ENCODE measurements at places on chromosomes 16 and 17. TPM values are rescaled to one million over a fixed set of nuclear protein-coding genes. Genes with fewer than 3 reads are reported as not detected.

- ATAC-seq, result peak; percentile 56
Observed at GRCh38 chr17:57552114-57552624, 192.9 kb downstream of the CCDC182 start.

GRCh38 chr17:59558953-59559352 lies 6.5 kb upstream of the DHX40 start:
- ATAC-seq, result no peak

GRCh38 chr16:75038036-75038858 lies 39.4 kb downstream of the ZNRF1 start:
- ATAC-seq, result no peak

The ST6GALNAC1 gene
- total RNA-seq, result 0.38 TPM

DNA sequence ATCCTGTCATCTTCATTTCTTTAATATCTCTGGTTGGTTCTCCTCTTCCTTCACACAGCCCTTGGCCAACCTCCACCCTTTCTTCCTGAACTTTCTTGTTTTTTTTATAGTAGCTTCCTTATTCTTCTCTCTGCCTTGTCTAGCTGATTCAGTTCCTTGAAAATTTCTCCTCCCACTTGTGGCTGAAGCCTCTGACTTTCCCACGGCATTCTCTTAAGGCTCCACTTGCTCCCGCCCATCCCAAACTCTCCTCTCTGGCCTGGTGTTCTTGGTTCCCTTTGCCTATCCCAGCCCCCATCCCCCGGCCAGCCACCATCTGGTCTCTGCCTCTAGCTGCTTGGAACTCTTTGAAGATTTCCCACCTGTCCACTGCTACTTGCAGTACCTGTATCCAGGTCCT lies 29.1 kb downstream of the NLRP1 start:
- ATAC-seq, result no peak

The ATP6V0D1 gene
- total RNA-seq, result 81.7 TPM

The ACSM2B gene
- total RNA-seq, result 0.15 TPM

DNA sequence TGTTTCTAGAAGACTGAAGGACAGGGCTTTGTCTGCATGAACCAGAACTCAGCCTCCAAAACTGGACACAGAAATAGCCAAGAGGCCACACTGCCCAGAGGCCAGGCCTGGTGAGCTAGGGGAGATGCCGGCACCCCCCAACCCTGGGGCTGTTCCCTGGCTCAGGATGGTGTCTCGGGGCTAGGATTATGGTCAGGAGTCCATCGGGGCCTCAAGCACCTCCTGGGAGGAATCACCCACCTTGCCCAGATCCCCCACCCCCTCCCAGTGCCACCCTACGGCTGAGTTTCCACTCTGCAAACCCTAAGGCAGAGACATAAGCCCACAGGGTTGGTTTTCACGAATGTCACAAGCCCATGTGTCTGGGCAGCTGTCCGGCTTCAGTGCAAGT lies 37.2 kb downstream of the SLC7A5 start:
- no peak for ATAC-seq

The PRR15L gene
- 0.14 TPM for total RNA-seq

- peak; percentile 60 for ATAC-seq
Observed at GRCh38 chr16:47715442-47716083, 254.4 kb downstream of the PHKB start.

The MYL11 gene
- not detected for total RNA-seq

The CAPNS2 gene
- total RNA-seq, result not detected

The DPEP2 gene
- total RNA-seq, result not detected

- ATAC-seq, result peak; percentile 65
Observed at GRCh38 chr17:11240041-11240840, 772 bp upstream of the SHISA6 start.

DNA sequence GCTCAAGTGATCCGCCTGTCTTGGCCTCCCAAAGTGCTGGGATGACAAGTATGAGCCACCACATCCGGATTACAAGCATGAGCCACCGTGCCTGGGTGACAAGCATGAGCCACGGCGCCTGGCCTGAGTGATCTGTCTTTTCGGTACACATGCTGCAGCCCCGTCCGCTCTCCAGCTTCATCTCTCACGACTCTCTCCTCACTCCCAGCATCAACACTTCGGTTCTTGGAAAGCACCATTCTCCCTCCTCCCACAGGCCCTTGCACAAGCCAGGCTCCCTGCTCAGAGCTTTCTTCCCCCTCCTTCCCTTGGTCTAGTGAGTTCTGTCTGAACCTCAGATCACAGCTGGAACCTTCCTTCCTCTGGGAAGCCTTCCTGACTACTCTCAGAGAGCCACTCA lies 6.5 kb upstream of the NCBP3 start:
- ATAC-seq, result no peak

- no peak for ATAC-seq
Observed at GRCh38 chr17:67620636-67621035, 97.1 kb upstream of the NOL11 start.

The FMNL1 gene
- total RNA-seq, result 3.0 TPM

DNA sequence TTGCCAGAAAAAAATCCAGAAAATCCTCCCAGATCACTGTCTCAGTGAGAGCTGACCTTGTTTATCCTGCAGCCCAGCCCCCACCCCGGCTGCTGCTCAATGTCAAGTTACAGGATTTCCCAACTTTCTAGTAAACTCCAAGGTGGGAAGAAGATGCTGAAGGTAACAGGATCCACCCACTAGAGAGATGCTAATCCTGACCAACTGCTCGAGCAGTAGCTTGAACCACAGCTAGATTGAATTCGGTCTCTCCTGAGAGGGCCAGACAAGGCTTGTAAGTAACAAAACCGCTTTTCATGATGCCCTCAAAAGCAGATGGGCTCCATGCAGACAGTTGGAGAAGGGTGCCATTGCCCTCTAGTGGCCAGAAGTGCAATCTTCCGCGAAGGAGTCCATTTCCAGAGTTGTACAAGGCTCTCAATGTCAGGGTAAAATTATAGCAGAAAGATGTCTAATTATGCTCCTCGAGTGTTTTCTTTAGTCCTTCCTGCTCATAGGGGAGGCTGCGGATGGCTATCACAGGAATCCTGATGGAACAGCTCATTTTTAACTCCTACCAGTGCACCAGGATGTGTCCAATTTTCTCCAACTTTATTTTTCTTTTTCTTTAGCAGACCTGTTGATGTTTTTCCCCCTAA lies 3.9 kb downstream of the CDH11 start:
- ATAC-seq, result peak; percentile 47

DNA sequence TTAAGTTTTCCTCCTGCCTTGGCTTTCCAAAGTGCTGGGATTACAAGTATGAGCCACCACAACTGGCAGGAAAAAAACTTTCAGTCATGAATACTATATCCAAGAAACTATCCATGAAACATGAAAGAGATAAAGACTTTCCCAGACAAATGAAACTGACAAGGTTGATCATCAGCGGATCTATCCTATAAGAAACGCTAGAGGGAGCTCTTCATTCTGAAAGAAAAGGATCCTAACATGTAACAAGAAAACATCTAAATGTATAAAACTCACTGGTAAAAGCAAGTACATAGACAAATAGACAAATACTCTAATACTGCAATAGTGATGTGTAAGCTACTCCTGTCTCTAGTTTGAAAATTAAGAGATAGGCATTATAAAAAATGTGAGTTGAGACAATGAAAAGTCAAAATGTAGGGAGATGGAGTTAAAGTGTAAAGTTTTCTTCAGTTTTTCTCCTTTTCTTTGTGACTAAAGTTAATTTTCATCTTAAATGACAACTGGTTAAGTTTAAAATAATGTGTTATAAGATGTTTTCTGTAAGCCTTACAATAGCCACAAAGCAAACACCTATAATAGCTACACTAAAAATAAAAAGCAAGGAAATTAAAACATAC lies 79.6 kb upstream of the TEKT1 start:
- ATAC-seq, result no peak

GRCh38 chr17:59154292-59154720 lies 680 bp downstream of the SKA2 start:
- no peak for ATAC-seq

- ATAC-seq, result peak; percentile 81
Observed at GRCh38 chr16:1428511-1428910, 2.4 kb upstream of the PERCC1 start.

The CYGB gene
- 1.5 TPM for total RNA-seq

The KRT33A gene
- not detected for total RNA-seq

DNA sequence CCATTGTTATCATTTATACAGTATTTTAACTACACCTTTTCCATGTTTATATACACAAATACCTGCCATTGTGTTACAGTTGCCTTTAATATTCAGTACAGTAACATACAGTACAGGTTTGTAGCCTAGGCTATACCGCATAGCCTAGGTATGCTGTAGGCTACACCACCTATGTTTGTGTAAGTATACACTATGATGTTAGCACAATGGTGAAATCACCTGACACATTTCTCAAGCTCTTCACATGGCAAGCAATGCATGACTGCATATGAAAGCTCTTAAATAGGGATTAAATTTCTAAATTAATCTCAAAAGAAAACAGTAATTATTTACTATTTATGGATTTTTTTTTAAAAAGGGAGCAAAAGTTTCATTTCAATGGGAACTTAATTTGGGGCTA lies 12.0 kb downstream of the LRRC37B start:
- ATAC-seq, result no peak
